ENCODE measurements at places on chromosomes 7 and 10.

GRCh38 chr7:109873296-109873695 is 1217.6 kb upstream of the LRRN3 start:
- DNase-seq = no peak

DNA sequence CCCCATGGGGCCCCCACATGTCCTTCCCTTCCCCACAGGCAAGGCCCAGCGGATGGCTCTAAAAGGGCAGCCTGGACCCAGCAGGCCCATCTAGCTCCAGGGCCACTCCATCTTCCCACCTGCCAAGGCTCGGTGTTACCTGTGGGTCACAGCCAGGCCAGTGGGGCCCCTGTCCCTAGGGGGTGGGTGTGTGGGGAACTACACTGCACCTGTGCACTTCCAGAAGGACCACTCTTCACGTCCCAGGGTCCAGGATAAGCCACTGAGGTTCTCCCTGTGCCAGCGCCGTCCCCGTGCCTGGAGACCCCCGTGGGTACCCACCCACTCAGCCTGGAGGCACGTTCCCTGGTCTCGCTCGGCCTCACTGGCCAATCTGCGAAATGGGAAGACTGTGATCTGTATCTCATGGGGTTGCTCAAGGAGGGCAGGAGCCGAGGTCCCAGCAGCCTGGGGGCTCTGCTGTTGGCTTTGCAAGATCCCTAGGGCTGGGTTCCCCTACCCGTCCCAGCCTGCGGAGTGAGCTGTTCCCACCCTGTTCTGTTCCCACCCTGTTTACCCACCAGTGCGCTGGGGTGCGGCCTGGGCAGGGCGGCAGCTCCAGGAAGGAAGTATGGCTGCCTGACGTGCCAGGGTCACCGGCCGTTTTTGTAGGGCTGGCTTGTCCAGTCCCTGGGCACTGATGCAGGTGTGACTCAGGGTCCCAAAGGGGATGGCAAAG is 4.6 kb downstream of the PWWP2B start:
- no peak for DNase-seq

DNA sequence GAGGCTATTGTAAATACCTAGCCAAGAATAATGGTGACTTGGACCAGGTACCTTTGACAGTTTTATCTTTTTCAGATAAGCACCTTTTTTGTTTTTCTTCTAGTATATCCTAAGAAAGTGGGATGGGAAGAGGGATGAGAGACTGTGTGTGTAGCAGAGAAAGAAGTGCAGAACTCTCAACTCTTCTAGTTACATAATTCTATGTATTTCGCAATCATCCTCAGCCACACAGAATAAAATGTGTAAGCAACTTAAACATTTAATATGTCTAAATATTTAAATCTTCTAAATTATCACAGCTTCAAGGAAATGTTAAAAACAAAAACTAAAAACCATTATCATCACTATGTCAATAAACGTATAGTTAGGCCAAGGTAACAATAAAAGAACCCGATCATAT is 42.6 kb upstream of the GSAP start:
- no peak for DNase-seq

GRCh38 chr10:122543676-122544445 is 16.7 kb upstream of the DMBT1 start:
- DNase-seq = no peak

DNA sequence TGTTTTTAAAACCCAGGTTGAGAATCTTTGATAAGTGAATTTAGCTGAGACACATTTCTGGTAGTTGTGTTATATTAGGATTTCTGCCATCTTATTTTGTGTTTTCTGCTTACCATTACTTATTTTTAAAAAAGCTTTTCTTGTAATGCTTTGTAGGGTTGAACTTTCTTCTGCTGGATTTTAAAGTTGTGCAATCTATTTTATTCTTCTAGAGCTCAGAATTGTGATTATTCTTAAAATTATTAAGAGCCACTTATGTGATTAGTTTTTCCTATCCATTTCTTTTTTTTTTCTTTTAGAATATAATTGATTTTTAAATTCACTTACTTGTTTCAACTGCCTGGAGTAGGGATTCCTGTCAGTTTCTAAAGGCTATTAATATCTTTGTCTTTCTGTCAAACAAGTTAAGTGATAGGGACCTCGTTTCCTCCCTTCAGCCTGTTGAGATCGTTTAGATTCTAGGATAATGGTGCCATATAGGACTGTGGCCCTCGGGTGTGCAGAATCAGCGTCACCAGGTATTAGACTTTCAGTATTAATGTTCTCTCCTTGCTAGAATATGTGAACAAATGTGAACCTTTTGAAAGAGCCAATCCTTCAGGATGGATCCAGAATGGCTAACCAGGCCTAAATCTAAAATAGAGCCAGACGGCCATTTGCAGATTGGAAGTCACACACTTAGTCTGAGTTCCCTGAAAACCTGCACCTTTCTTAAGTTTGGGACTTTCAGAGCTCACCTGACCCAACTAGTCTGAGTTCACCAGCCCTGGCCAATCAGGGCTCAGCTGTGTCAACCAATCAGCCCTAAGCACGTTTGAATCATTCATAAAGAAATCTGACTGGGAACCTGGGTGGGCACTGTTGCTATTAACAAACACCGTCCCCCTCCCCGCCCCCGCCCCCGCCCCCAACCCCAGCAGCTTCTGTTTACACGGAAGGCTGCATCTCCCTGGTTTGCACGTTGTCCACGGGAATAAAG is 26.2 kb downstream of the CUX1 start:
- no peak for DNase-seq

GRCh38 chr7:157898261-157898660 is 561.5 kb downstream of the DNAJB6 start:
- DNase-seq = no peak

DNA sequence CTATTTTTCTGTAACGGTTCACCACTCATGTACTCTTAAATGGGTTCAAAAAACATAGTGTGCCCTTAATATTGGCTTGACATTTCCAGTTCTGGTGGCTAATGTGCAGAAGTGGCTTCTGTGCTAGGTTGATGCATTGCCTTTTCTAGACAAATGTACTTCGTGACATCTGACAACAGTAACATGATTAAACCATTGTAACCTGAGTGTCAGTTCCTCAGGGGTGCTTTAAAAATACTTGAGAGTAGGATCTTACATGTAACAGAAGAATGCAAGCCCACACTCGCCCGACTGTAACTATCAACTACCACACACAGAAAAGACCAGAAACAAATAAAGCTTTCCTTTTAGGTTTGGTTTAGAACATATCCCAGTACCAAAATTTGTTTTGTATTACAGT is 393.4 kb upstream of the NFE2L3 start:
- no peak for DNase-seq

DNA sequence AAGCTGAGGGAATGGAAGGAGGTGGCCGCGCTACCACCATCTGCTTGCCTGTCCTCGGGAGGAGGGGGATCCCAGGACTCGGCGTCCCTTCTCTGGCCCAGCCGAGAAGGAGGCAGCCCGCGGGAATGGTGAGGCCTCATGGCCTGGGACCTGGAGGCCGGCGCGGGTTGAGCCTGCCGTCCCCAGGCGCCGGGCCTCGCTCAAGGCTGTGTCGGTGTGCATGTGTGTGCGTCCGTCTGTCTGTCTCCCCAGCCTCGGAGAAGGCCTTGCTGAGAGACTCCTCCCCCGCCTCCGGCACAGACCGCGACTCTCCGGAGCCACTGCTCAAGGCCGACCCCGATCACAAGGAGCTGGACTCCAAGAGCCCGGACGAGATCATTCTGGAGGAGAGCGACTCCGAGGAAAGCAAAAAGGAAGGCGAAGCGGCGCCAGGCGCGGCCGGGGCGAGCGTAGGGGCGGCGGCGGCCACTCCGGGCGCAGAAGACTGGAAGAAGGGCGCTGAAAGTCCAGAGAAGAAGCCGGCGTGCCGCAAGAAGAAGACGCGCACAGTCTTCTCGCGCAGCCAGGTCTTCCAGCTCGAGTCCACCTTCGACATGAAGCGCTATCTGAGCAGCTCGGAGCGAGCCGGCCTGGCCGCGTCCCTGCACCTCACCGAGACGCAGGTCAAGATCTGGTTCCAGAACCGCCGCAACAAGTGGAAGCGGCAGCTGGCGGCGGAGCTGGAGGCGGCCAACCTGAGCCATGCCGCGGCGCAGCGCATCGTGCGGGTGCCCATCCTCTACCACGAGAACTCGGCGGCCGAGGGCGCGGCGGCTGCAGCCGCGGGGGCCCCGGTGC is 1.3 kb downstream of the HMX3 start:
- no peak for DNase-seq
